H7 (cell line): ENCODE measurements at places on chromosomes 3 and 15. TPM values are rescaled to one million over a fixed set of nuclear protein-coding genes. Genes with fewer than 3 reads are reported as not detected.

The PLA2G4E gene
- not detected in 2 replicates for total RNA-seq

The ANKRD63 gene
- 0.22 and 0.45 TPM in 2 replicates for total RNA-seq

The GOLGA6D gene
- 0.28 and 1.1 TPM in 2 replicates for total RNA-seq

The CLRN1 gene
- total RNA-seq: 0.17 and 0.22 TPM in 2 replicates

The TM4SF18 gene
- 2.6 and 4.9 TPM in 2 replicates for total RNA-seq

- DNase-seq: no peak
Measured at GRCh38 chr3:46110701-46111493, 83.6 kb upstream of the XCR1 start.

DNA sequence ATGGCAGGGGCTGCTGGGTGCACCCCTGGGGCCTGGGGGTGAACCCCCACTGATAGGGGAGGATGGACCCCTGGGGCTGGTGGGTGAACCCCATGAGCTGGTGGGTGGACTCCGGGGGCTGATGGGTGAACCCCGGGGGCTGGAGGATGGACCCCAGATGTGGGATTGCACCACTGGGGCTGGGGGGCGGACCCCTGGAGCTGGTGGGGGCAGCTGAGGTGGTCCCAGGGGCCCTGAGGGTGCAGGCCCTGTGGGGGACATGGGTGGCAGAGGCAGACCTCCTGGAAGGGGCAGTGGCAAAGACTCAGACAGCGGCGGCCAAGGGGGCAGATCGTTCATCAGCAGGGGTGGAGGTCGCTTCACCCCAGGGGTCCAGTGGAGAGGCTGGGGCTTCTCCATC is 17.4 kb upstream of the TXNRD3 start:
- DNase-seq: no peak

- DNase-seq: no peak
Measured at GRCh38 chr3:49872801-49873281, 3.1 kb upstream of the CAMKV start.

DNA sequence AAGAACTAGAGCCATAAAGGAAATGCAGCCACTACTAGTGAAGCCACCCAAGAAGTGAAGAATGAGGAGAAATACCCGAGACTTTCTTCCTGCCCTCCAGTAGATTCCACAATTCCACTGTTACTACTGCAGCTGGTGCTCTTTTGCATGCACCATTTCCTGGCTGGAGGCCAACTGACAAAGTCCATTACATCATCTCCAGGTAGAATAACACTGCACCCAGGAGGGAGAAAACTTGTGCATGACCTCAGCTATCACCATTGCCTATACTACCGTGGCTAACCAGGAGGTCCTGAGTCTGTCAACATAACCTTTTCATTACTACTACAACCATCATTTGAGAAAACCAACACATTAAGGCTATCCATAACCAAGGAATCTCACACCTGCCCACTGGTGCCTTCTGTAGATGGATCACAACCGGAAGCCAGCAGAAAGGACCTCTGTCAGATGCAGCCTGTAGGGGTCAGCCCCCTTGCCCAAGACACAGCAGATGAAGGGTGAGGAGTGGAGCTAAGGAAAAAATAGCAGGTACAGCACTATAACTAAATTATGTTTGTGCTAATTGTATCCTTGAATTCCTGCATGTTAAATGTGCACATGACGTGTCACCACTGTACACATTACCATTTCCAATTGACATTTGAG is 200.8 kb upstream of the C2CD4B start:
- no peak for DNase-seq

DNA sequence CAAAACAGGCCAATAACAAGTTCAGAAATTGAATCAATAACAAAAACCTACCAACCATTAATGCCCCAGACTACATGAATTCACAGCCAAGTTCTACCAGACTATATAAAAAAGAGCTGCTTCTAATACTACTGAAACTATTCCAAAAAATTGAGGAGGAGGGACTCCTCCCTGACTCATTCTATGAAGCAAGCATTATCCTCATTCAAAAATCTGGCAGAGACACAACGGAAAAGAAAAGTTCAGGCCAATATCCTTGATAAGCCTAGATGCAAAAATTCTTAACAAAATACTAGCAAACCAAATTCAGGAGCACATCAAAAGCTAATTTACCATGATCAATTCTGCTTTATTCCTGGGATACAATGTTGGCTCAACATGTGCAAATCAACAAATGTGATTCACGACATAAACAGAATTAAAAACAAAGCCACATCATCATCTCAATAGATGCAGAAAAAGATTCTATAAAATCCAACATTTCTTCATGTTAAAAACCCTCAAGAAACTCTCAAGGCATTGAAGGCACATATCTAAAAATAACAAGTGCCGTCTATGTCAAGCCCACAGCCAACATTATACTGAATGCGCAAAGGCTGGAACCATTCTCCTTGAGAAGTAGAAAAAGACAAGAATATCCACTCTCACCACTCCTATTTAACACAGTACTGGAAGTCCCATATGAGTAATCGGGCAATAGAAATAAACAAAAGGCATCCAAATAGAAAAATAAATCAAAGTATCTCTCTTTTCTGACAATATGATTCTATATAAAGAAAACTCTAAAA is 573.6 kb upstream of the GRM7 start:
- no peak for DNase-seq

DNA sequence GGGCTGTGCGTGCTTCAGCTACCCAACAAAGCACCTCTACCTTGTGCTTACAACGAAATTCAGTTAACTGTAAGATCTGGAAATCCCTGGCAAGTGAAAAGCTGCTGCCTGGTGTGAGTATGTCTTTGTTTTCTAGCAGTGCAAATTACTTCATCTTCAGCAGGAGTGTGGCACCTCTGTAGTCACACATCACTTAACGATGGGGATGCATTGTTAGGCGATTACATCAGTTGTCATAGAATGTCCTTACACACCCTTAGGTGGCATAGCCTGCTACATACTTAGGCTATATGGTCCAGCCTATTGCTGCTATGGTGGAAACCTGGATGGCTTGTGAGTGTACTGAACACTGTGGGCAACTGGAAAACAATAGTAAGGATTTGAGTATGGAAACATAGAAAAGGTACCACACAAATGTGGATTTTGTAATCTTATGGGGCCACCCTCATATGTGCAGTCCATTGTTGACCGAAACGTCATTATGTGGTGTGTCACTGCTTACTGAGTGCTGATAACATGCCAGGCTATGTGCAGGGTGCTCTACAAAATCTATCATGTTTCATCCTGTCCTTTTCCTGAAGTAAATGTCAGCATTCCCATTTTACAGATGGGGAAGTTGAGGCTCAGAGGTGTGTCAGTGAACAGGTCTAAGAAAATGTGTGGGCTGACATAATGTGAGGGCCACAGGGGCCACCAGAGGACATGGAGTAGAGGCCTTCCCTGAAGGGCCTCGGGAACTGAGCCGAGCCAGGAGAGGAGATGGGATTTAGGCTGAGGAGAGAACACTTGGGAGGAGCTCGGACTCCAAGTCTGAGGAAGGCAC is 173.5 kb downstream of the VGLL4 start:
- no peak for DNase-seq

GRCh38 chr15:80093854-80094418 is 34.5 kb downstream of the ZFAND6 start:
- peak; percentile 10 for DNase-seq

GRCh38 chr3:176816937-176817336 is 380.3 kb downstream of the TBL1XR1 start:
- no peak for DNase-seq

DNA sequence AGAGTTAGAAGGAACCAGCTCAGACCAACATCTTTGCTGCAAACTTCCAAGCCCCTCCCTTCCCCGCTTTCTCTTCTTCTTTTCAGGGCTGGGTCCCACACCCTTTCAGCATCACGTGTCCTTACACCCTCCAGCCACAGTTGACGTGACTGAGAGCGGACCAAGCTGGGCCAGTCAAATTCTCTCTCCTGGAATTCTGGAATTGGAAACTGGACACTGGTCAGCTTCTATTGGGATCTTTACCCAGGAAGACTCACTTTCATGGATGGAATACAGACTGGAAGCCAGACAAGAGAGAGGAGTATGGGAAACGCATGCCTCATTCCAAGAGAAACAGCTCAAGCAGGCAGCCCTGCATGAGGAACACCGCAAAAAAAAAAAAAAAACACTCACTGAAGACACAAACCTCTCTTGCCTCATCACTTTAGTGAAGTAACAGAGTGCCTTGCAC is 12.4 kb upstream of the TPM1 start:
- DNase-seq: no peak

- DNase-seq: no peak
Measured at GRCh38 chr15:41921639-41922038, 27.8 kb upstream of the SPTBN5 start.
